ENCODE measurements at places on chromosomes 3 and 15.

DNA sequence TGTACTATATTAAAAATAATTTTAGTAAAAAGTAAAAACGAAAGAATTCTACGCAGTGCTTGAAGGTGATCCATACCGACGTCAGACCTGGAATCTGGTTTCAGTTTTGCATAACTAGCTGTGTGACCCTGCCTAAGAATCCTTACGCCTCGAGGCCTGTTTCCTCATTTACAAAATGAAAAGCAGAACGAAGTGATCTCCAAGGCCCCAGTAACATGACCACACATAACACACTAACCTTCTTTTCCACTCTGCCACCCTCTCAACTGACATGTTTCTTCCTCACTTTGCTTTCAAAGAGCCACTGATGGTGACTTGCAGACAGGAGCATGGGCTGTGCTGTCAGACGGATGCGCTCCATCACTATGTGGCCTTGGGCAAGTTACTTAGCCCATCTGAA lies 4.8 kb downstream of the MESD start:
- no peak for DNase-seq

GRCh38 chr3:45083023-45083422 lies 56.9 kb downstream of the CLEC3B start:
- no peak for DNase-seq

DNA sequence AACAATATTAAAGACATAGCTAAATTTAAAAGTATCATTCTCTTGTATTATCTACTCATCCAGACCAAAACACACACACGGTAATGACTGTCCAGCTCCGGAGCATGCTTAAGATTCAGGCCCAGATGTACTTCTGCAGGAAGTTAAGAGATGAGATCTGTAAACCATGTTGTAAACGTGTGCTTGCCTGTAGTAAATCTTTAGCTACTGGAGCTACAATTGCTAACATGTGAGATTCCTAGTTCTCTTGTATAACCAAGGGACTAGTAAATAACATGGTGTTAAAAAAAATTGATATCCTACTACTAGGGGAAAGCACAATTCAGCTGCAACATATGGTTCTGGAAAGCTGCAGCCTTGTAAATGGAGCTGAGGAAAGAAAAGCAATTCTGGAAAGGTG lies 651.7 kb upstream of the CCDC54 start:
- no peak for DNase-seq

- DNase-seq: no peak
These were observed 13.4 kb downstream of the STX19 start for GRCh38 chr3:94015025-94015424.

GRCh38 chr3:167882057-167882667 lies 146.6 kb downstream of the SERPINI1 start:
- DNase-seq: no peak

GRCh38 chr3:115990669-115991068 lies 367.4 kb downstream of the GAP43 start:
- DNase-seq: no peak

GRCh38 chr15:63484433-63485186 lies 19.8 kb upstream of the USP3 start:
- no peak for DNase-seq

GRCh38 chr3:62260655-62261054 lies 112.7 kb downstream of the FEZF2 start:
- no peak for DNase-seq

DNA sequence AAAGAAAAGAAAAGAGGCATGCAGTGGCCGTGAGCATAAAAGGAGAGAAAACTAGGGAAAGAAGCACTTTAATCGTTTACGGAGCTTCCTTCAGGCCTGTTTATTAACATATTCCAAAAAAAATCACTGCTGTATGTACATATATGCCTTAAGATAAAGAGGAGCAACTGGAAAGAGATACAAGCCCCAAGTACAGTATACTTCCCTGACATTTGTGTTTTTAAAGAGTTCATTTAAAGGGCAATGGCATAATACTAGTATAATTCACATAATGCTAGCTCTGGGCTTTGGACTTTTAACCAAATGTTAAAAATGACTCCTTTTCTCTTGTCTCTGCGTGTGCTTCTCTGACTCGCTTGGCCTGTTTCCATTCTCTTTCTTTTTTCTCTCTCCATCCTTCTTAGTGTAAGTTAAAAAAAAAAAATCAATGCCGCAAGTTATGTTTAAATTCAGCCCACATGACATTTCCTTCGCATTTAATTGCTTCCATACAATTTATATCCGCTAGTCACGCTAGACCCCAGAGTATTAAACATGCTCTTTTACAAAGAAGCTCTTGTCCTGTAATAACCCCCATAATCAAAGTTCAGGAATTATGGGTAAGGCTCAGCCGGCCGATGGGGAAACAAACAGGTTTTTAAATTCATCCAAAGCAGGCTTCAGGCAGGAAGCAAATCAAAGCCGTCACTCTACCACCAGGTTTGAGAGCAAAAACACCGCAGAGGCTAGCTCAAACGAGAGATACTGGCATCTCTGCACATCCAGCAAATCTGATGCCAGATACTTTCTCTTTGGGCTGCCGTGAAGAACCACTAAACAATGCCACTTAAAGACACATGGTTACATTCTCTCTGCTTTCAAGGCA lies 19.4 kb downstream of the WWTR1 start:
- no peak for DNase-seq

- DNase-seq: no peak
These were observed 409.2 kb downstream of the DIPK2A start for GRCh38 chr3:144380849-144381248.

GRCh38 chr3:133924041-133924440 lies 28.4 kb upstream of the RAB6B start:
- no peak for DNase-seq

DNA sequence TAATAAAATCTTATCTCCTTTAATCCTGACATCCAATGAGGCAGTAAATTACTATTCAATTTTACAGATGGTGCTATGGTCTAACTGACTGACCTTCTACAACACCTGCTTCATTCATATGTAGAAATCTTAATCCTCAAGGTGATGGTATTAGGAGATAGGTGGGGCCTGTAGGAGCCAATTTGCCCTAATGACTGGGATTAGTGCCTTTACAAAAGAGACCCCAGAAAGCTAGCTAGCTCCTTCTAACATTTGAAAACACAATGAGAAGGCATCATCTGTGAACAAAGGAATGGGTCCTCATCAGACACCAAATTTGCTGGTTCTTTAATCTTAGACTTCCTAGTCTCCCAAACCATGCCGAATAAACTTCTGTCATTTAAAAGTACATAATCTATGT lies 137.4 kb upstream of the UBP1 start:
- no peak for DNase-seq

- no peak for DNase-seq
These were observed 55.6 kb upstream of the C15orf61 start for GRCh38 chr15:67465196-67465952.

DNA sequence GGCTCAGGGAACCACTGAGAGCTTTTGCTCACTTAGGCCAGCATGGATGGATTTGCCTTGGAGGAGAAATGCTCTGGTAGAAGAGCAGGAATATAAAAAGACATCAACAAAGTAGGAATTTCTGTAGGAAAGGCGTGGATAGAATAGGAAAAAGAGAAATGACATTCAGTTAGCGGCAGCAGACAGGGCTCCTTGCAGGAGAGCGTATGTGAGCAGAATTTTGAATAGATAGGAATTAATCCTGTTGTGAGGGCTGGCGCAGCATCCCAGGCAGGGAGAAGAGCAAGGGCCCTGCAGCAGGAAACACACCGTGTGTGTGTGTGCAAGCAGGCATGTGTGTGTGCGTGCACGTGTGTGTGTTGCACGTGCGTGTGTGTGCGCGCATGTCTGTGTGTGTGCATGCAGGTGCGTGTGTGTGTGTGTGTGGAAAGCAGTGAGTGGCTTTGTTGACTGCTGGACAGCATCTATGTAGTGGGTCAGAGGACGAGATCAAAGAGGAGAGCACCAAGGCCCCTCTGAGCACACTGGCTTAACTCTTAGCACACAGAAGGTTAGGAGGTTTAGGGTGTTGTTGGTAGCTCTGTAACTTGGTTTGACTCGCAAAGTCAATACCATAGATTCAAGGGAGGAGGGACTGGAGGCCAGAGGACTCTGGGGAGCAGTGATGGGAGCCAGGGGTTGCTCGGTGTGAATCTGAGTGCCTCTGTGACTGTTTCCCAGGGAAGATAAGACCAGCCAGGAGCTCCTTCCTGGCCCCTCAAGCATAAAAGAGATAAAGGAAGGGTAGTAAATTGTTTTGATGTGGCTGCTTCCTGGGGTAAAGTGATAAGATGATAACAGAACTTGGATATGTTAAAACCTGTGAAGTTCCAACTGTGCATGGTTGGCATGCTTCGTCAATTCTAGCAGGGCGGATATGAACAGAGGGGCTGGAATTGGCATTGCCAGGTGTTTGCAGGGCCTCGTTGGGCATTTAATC lies 639.5 kb downstream of the NR2F2 start:
- DNase-seq: no peak

DNA sequence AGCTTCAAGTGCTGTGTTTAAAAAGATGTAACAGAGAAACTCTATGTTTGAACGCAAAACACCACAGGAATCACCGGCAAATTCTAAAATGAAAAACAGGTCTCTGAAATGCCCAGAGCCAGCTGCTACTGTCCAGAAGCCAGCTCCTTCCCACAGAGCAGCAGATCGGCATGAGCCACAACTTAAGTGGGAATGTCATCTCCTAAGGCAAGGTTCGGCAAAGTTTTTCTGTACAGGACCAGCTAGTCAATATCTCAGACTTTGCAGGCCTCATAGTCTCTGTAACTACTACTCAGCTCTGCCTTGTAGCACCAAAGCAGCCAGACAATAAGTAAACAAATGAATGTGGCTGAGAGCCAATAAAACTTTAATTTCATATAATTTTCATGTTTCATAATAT lies 4.9 kb downstream of the PLOD2 start:
- DNase-seq: no peak

DNA sequence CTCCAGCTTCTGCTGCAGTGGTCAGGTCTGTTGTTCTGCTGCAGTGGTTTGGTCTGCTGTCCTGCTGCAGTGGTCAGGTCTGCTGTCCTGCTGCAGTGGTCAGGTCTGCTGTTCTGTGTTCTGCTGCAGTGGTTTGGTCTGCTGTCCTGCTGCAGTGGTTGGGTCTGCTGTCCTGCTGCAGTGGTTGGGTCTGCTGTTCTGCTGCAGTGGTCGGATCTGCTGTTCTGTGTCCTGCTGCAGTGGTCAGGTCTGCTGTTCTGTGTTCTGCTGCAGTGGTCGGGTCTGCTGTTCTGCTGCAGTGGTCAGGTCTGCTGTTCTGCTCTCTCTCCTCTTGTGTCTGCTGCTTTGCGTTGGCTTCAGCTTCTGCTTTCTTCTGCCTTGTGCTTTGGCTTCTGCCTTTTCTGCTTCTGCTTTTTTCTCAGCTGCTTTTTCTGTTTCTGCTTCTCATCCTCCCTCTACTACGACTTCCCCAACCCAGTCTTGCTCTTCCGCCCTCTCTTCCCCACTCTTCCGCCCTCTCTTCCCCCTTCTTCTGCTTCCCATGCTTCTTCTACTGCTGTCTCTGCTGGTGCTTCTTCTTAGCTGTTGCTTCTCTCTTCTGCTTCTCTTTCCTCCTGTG lies 50.7 kb downstream of the FAM43A start:
- no peak for DNase-seq

DNA sequence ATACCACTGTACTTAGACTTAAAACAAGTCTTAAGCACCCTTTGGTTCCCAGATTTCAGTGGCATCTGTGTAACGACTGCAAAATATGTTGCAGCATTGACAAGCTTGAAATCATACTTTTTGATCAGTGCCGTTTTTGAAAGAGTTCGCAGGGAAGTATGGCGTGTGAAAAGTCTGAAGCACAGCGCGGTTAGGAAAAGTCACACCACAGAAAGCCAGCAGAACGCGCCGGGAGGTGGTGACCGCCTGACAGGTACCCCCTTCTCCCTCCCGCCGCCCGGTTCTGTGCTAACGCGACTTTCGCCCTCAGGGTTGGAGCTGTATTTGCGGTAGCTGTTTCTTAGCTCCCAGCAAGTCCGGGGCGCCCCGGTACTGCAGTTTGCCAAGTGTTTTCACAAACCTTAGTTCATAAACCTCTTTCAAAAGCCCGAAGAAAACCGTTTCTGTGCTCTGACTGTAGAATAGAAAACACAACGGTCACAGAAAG lies 481 bp upstream of the CRYBG3 start:
- no peak for DNase-seq

DNA sequence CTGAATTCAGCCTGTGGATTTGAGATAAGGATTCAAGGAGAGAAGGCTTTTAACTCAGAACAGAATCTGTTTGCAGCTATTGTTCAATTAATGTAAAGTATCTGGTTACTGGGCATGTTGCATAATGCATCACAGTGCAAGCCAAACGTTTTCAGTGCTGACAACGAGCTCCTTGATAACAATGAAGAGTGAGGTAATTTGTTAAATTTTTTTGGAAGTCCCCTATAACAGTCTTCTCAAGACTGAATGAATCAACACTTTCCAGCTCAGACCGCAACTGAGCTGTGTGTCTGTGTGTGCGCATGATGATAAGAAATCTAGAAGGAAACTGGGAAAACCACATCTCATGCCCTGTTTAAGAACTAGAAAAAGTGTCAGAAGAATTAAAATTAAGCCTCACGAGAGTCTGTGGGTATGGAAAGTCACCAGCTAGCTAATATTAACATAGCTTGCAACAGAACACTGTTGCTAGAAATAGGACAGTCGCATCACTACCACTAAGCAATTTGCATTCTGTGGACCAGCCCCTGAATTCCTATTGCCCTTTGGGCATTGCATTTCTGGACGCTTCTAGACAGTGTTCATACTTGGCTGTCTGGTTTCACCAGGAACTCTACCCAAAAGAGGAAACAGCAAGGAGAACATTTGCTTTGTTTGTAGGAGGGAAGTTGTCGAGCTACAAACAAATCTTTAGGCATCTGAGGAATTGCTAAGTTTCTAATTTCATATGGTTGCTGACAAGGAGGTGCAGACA lies 43.7 kb upstream of the ATP2C1 start:
- DNase-seq: no peak

DNA sequence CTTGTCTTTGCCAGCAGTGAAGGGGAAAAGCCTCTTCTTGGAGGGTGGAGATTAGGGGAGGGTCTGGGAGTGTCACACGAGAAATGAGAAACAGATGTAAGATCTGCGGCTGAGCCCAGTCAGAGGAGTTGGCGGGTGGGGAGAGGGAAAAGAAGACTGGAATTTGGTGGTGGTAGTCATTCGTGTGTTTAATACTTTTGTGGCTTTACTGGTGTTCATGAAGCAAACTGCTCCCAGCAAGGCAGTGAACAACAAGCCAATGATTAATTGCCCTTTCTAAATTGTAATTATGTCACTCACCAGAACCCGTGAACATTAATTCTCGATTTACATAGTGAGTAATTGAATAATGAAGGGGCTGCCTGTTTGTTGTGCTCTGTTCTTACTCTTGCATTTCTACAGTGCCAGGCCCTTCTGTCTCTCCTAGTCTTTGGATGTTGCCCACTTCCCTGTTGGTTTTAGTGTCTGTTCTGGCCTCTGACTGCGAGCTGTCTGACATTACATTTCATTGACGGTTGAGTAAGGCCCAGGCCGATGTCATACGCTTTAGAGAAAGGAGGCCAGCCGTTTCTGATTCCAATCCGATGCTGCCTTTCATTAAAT lies 78.0 kb downstream of the CHCHD6 start:
- DNase-seq: no peak

DNA sequence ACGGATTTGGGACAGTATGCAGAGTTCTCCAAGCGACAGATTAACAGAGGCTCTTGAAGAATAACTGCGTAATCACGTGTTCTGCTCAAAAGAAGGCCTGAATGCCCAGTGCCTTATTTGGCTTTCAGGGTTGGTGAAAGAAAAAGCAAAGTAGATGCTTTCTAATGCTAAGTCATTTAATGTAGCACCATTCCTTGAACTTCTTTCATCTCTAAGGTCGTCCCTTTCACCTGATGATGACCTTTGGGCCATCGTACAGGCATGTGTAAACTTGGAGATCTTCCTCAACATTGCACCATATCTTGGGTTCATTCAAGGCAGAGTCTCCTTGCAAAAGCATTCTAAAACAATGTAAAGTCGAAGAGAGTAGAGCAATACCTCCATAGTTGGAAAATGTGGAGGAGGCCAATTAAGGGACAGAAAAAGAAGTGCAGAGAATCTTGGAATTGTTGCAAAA lies 48.9 kb downstream of the TMEM44 start:
- DNase-seq: no peak
